ENCODE measurements at places on chromosomes 2 and 18.

DNA sequence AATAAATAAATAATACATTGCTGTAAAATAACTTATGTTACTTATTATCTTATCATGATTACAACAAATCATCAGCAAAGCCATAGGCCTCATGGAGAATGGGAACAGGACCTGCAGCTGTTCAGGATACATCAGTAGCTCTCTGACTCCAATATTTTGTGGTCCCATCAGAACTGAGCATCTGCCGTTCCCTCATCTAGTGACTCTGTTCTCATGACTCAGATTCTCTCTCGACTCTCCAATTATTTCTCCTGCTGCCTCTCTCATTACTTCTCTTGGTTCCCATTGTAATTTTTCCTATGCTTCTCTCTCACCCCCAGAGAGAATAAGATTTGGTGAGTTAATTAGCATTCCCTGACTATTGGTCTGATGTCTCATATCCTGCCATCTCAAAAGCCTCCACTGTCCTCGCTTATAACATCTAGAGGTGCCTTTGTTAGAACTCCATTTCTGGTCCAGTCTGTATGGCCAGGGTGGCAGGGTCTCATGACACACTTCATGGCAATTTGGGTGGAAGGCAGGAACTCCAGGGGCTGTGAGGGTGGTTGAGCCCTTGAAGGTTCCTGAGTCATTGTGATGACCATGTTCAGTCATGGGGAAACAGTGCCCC, 78.0 kb upstream of the TANC1 start:
- DNase-seq = no peak

GRCh38 chr18:6203791-6204190, 210.9 kb downstream of the L3MBTL4 start:
- no peak for DNase-seq

GRCh38 chr18:13611142-13611600, 115.2 kb downstream of the FAM210A start:
- no peak for DNase-seq

- DNase-seq = no peak
Measured at GRCh38 chr18:58196164-58196563, 152.1 kb downstream of the NEDD4L start.

- DNase-seq = no peak
Measured at GRCh38 chr18:63180971-63181376, 138.6 kb downstream of the BCL2 start.

Measured in cardiac muscle cell (in vitro differentiated cells and primary cell).